ENCODE measurements at places on chromosomes 12 and 14.

DNA sequence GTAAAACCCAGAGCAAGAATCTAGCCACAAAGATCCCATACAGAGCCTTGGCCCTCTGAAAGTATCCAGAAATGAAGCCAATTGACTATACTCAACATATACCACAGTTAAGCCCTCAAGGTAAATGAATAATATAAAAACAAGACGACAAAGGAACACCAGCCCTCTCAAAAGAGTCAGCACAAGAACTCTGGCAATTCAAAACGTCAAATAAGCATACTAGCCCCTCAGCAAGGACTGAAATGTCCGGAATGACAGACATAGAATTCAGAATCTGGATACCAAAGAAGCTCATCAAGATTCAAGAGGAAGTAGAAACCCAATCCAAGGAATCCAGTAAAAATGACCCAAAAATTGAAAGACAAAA lies 49.9 kb downstream of the GTF2A1 start:
- DNase-seq: no peak

- no peak for DNase-seq
These were observed 103.8 kb downstream of the ARMH4 start for GRCh38 chr14:58048219-58048618.

DNA sequence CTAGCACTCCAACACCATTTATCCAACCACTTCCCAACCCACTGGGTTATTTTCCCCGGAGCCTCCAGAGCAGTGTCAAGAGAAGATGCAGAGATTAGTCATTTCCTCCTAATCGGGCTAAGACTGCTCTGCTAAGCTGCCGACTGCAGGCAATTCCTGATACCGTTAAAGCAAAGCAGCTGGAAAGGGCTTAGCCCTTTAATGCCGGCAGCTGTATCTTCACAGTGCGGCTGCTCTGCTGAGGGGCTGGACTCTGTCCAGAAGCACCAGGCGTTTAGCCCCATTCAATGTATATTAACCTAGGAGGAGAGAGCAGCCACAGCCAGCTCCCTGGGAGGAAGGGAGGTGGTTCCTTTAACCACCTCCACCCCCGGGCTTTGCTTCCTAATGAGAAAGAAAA lies 11.1 kb downstream of the AQP6 start:
- peak; percentile 62 for DNase-seq

DNA sequence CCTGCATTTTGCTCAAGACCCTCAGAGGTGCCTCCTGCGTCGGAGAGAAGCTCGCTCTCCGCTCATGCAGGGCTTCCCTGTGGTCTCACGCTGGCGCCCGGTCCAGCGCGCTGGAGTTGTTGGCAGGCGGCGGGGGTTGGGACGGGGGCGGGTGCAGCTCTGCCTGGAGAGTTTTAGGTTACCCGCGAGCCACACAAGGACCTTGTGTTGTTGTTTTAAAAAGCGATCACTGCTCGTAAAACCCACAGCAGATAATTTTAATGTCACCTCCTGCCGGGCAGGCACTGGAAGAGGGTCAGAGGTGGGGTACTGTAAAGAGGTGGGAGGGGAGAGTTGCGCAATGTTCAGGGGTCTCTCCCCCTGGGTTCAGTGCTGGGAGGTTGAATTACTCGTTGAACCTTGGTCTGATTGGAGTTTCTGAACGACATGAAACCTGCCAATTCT lies 850 bp downstream of the SMOC1 start:
- DNase-seq: peak; percentile 61

GRCh38 chr12:104056419-104056972 lies 6.5 kb upstream of the GLT8D2 start:
- DNase-seq: no peak

DNA sequence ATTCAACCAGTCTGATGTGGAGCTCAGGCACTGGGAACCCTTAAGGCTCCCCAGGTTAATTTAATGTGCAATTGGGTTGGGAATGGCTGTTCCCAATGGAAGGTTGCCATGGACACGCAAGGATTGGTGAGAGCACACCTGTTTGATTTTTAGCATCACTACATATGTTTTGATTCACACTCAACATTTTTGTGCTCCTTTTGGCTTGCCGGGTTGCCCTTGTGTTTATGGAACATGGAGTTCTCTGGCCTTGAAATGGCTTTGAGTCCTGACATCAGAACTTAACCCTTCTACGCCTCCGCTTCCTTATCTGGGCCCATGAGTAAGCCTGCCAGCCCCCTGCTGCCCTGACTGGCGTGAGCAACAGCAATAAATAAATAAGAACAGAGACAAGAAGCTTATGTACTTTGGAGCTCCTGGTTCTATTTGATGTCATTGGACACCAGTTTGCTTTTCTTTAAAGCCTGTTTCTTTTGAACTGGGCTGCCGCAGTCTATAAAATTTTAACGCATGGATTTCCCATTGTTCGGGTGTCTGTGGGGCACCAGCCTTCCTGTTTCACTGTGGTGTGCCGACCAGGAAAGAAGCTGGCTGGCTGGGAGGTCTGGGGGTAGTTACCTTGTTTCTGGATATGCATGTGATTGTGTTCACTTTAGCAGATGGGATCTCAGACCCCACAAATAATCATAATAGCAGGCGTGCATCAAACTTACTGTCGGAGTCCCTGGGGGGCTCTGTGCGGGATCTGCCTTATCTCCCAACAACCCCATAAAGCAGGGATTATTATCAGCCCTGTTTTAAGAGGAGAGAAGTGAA lies 27.8 kb downstream of the TBX3 start:
- DNase-seq: no peak

DNA sequence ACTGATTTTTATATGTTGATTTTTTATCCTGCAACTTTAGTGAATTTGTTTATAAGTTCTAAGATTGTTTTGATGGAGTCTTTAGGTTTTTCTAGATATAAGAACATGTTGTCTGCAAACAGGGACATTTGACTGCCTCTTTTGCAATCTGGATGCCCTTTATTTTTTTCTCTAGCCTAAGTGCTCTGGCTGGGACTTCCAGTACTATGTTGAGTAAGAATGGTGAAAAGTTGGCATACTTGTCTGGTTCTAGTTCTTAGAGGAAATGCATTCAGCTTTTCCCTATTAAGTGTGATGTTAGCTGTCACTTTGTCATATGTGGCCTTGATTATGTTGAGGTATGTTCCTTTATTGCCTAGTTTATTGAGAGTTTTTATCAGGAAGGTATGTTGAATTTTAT lies 68.1 kb downstream of the ERC1 start:
- peak; percentile 53 for DNase-seq

- peak; percentile 22 for DNase-seq
These were observed 39.8 kb upstream of the PWP1 start for GRCh38 chr12:107645630-107646333.

GRCh38 chr12:1507308-1507707 lies 87.1 kb downstream of the FBXL14 start:
- DNase-seq: no peak

DNA sequence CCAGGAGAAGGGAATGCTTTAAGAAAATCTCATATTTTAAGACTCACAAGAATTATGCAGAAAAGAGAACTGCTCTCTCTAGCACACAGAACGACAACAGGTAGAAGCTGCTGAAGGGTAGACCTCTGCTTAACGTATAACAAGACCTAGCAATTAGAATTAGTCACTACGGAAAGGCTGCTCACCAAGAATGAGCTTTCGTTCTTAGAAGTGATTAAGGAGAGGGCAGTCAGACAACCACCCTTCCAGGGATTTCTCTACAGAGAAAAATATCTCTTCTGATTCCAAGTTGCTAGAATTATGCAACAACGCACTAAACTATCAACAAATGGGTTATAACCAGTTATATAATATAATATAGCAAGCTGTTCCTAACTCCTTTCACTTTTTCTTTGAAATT lies 18.6 kb downstream of the LRIG3 start:
- no peak for DNase-seq

GRCh38 chr14:92544051-92544720 lies 30.6 kb downstream of the RIN3 start:
- DNase-seq: no peak

DNA sequence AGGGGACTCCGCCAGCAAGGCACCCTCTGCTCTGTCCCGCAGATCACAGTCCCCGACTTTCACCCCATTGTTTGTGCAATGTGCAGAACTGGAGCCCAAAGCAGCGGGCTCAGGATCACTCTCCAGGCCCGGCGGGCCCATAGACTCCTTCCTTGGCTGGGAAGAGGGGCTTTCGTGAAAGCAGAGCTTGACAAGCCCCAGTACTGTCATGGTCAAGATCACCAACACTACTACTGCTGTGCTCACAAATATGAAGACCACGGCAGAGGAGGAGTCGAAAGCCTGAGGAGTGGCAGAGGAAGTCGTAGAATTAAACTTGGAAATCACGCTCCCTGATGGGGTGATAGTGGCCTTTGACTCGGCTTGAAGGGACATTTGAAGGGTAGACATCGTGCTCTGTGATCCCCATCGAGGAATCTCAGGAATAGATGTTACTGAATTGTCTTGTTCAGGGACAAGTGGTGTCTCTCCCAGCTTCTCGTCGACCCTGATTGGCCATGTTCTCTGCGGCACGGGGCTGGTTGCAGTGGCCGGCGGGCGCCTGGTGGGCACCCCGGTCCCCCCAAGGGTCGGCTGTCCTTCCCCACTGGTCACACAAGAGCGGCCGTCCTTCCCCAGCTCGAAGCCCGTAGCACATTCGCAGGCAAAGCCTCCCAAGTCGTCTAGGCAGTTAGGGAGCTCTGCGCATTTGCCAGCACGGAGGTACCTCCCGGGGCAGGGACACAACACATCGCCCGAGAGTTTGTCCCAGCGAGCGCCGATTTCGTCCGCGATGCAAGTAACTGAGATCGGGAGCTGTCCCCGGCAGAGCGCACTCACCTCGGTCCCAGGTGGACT lies 1.1 kb downstream of the CLEC14A start:
- peak; percentile 56 for DNase-seq

DNA sequence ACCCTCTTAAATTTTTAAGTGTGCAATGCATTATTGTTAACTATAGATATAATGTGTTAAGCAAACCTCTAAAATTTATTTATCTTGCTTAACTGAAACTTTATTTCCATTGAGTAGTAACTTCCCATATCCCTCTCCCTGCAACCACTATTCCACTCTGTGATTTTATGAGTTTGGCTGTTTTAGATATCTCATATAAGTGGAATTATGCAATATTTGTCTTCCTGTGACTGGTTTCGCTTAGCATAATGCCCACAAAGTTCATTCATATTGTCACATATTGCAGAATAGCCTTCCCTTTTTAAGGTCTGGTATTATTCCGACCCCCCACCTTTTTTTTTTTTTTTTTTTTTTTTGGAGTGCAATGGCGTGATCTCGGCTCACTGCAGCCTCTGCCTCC lies 247.6 kb downstream of the EMP1 start:
- no peak for DNase-seq

- no peak for DNase-seq
These were observed 1.8 kb upstream of the DYRK2 start for GRCh38 chr12:67646775-67647174.

DNA sequence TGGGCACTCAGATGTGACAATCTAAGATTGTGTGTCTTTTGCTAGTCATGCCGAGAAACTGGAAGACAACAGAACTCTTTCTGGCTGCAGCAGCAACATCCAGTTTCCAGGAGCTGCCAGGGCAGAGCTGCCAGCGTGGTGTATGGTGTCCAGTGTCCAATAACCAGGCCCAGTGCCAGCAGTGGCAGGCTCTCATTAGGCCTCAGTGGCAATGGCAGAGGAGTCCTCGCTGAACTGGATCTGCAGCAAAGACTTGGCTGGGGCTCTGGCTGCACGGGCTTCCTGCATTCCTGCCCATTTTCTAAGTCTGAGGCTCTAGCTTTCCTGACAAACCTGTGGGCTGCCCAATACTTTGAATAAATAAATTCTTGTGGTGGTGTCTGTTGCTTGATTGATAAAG lies 26.2 kb upstream of the PPM1A start:
- no peak for DNase-seq

- DNase-seq: no peak
These were observed 44.4 kb upstream of the CERS5 start for GRCh38 chr12:50211392-50212070.

DNA sequence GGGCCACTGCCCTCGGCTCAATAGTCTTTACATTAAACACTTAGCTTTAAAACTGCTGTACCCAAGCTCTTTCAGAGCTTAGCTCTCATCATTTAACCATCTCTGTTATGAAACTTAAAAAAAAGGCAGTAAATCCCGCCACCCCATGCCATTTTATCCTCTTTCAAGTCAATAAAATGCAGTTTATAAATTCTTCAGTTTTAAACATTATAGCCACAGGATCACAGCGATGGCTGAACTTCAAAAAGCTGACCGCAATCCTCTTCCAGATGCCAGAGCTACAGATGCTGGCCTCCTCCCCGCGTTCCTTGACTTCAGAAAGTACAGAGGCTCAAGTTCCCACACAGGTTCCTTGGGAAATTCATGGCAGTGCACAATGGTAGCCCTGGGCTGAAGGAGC lies 4.2 kb downstream of the OR10G3 start:
- DNase-seq: no peak

DNA sequence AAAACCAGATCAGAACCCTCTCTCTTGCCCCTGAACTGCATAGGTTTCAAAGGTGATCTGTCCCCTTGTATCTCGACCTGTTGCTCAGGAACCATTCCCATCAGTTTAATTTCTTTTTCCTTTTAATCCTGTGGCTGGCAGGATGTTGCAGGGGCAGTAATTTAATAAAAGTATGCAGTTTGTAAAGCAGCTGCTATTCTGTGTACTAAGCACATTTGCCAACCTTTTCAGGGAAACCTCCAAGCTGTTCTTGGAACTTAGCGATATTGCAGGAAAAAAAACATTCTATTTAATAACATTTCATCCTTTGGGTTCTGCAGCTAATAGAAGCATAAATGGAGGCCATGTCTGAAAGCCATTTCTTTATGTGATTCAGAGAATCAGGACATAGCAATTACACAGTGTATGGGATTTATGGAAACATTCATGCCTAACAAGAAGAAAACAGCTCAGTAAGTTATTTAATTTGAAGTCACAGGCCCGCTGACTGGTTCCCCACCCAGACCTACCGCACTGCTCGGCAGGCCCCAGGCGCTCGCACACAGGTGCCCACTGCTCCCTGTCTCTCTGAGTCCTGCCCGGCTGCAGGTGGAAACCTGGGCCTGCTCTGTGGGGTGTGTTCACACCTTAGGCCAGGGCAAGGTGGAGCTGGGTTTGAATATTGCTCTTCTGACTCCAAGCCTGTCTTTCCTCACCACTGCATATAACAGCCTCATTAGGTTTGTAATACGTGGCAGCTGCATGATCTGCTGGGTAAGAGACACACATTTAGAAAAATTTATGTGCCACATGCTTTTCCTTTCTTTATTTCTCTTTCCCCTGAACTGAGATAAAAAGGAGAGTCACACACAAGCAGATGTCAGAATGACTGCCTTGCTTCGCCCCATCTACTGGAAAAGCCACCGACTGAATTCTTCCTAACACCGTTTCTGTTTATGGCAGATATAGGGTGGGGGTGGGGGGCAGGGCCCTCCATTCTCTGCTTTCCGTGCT lies 119.7 kb downstream of the SLC25A47 start:
- no peak for DNase-seq

GRCh38 chr12:116265351-116266147 lies 11.9 kb downstream of the MED13L start:
- no peak for DNase-seq

DNA sequence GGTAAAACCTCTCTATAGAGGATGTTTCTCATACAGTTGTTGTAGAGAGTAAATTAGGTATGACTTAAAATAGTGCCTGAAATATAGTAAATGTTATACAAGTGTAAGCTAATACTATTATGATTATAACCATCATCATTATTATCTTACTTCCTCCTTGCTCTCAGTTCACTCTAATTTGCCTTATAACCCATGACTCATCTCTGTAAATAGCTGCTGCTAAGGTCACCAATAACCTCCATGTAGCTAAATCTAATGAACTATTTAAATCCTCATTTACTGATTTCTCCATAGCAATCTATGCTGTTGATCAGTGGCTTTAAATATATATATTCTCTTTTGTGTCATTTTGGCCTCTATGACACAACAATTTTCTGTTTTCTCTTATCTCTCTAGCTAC lies 109.6 kb downstream of the RMST start:
- DNase-seq: no peak

Data from cardiac muscle cell (in vitro differentiated cells and primary cell).